NCI-H187 (cell line): ENCODE measurements at places on chromosomes 2 and 18.

GRCh38 chr18:21684731-21685130 is 19.8 kb downstream of the ABHD3 start:
- no peak for DNase-seq

- DNase-seq: no peak
Observed at GRCh38 chr18:50199346-50199855, 4.5 kb upstream of the MYO5B start.

GRCh38 chr2:102057502-102058292 is 65.9 kb downstream of the IL1R2 start:
- DNase-seq: no peak

- DNase-seq: no peak
Observed at GRCh38 chr2:85748985-85749875, 4.6 kb upstream of the ATOH8 start.

GRCh38 chr2:29270701-29271121 is 155.5 kb downstream of the CLIP4 start:
- no peak for DNase-seq

DNA sequence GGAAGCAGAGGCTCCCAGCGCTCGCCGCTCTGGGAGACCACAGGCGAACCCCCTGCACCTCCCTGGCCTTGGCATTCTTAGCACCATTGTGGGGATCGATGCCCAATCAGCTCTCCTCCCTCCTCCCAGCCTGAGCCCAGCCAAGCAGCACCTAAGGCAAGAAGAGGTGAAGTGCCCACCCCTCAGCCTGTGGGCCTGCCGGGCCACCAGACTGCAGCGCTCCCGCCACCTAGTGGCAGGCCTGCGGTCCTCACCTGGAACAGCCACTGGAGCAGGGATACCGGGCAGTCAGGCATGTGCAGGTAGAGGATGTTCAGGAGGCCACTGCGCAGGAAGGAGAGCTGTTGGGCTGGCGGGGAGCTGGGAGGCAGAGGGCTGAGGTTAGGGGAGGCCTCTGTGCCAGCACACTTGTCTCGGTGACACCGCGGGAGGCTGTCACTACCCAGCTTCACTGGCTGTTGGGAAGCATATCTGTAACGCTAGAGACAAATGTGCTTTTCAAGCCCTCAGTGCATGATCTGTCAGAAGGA is 35.2 kb downstream of the FAM178B start:
- peak; percentile 26 for DNase-seq

DNA sequence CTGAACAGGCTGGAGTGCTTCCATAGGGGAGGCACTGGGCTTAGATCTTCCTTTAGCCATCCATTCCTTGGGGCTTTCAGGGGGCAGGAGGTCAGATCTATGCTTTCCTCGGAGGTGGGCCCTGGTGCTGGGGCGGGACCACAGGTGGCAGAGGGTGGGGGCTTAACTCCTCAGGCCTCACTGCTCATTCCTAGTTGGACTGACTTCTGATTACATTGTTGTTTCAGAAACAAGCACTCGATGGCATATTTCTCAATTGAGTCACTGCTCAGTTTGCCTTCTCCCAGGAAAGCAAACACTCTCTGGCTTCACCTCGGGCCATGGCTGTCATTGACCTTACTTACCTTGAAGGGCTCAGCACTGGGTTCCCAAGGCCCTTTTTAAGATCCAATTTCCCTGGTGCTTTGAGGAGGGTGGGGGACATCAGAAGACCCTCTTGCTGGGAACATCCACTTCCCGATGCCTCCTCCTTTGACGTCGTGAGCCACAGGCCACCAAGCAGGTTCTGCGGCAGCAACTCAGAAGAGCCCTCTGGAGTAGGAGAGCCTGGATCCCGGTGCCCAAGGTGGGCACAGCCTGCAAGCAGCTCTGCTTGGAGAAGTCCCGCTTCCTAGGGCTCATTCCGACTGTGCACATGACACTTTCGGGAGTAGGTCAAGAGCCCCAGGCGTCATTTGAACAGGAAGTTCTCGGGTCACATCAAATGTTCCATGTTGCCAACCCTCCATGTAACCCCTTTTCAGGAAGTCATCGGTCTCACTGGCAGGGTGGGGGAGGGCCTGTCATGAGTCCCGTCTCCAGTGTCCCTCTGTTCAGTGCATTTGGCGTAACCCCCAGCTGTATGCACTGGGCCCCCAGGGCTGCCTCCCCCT is 40.6 kb downstream of the SDC1 start:
- DNase-seq: no peak

- DNase-seq: no peak
Observed at GRCh38 chr2:165820296-165820695, 26.2 kb upstream of the GALNT3 start.

DNA sequence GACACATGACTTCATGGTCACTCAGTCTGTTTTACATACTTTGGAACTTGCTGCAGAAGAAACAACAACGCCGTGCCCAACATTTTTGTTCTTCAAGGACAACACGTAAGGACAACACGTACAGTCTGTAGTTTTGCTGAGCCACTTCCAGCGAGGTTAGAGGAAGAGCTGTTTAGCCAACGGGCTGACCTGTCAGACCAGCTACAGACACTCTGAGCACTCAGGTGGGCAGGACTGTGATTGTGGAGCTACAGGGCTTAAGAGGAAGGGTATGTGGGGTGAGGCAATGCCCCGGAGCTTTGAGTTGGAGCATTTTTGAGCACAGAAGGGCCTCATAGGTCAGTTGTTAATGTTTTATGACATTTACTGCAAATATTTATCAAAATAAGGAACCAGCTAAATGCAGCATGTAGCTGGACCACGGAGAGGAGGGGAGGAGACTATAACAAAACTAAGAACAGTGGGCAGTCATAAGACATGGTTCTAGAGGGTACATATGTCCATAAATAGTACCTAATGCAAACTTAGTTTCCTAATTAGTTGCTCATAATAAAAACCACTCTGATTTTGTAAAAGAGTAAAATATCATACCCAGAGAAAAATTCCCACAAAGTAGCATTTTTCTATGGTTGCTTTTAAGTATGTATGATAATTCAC is 26.3 kb upstream of the NPC1 start:
- DNase-seq: no peak

DNA sequence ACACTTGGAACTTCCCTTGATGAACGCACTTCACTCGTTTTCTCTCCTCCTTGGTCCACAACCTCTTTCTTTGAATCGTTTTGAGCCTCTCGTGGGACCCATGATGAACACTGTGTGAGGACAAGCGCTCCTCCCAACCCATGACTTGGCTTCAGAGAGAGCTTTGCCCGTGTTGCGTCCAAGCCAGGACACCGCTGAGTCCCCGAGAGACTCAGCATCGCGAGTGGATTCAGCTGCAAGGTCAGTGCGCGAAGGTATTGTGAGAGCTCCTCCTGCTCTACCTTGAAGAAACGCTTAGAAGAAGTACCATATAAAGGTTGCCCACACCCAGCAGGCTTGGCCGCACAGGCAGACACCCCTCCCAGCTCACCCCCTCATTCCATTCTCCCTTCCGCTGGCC is 58.7 kb downstream of the ZNF516 start:
- DNase-seq: no peak

DNA sequence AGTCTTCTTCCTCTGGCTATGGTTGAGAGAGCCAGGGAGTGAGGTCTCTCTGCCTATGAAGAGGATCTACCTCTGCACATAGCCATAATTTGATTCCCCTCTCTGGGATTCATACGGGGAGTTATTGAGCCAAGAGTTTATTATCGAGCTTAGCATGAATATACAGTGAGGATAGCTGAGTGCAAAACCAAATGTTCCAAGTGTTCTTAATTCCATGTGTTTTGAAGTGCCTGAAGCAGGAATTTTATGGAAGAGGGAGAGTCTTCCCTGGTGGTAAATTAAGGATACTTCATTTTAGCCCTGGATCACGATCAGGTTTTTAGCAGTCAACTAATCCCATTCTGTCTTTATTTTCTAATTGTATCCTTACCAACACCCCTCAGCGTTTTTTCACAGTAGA is 270.6 kb downstream of the C1D start:
- no peak for DNase-seq

DNA sequence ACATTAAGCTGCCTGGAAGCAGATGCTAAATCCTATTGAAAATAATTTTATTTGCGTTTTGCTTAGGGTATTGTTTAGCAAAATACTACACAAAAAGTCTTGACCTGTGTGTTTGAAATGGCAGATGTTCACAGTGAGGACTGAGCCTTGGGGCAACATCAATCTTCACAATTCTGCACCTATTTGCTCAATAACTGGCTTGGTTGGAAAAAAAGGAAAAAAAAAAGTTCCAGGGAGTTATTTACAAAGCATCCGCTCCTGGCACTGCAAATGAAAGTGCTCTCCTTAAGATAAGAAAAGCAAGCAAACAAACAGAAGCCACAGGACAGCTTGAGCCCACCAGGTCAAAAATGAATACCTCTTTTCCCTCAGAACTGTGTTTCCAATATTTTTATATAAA is 77.7 kb downstream of the MAP2 start:
- no peak for DNase-seq

DNA sequence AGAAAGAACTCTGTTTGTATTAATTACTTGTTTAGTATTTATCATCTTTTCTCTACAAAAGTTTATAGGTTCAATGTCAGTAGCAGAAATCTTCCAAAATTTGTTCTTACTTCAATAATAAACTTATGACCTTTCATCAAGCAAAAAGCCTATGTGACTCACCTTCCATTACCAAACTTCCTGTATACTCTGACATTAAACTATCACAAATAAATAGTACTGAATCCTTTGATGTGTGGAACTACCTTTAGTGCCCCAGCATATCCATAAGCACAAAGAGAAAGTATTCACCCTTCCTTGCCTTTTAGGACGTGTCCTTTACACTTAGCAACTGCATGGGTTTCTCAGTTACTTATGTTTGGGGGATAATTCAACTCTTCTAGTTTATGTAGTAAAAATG is 166.0 kb downstream of the EHBP1 start:
- DNase-seq: no peak

GRCh38 chr2:28828382-28828781 is 17.7 kb downstream of the SPDYA start:
- DNase-seq: no peak

DNA sequence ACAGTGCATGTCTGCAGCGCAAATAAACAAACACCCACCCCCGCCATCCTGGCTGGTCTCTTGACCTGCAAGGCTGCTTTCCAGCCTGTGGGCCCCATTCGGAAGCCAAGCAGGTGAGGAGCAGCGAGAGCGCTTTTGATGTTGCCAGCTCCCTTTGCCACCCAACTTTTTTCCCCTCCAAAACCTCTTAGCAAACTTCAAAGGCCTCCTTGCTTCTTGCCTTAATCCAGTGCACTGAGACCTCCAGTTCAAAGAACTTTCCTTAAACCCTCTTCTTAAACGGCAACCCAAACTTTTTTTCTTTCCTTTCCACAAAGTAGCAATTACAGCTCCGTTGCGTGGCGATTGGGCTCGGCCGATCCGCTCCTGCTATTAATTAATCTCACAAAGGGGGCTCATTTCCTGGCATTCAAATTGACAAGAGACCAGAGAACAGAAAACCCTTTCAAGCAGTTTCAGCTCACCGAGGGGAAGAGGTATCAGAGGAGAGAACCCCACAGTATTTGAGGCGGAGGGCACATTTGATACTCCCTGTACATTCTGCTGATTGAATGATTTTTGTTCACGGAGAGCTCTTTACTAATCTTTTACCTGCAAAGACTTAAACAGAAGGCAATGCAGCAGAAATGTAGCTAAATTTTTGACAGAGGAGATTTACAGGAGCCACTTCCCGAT is 531.4 kb downstream of the TMEM182 start:
- no peak for DNase-seq

- DNase-seq: no peak
Observed at GRCh38 chr18:24270358-24270936, 127.2 kb downstream of the OSBPL1A start.

DNA sequence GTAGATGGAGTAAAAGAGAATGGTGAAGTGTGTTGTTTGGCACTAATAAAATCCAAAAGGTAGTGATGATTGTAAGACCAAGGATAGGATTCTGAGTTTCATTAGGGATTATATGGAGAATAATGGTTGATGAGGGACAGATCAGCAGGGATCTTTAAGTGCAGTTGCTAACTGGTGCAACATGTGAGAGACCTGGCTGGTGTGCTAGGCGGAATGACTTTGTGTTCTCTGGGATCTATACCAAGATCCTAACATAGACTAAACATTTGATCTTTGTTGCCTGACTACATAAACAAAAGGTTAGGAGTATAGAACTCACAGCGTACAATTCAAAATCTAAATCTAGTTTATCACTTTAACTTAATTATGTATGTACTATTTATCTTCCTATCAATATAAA is 135.4 kb downstream of the PTRHD1 start:
- no peak for DNase-seq

DNA sequence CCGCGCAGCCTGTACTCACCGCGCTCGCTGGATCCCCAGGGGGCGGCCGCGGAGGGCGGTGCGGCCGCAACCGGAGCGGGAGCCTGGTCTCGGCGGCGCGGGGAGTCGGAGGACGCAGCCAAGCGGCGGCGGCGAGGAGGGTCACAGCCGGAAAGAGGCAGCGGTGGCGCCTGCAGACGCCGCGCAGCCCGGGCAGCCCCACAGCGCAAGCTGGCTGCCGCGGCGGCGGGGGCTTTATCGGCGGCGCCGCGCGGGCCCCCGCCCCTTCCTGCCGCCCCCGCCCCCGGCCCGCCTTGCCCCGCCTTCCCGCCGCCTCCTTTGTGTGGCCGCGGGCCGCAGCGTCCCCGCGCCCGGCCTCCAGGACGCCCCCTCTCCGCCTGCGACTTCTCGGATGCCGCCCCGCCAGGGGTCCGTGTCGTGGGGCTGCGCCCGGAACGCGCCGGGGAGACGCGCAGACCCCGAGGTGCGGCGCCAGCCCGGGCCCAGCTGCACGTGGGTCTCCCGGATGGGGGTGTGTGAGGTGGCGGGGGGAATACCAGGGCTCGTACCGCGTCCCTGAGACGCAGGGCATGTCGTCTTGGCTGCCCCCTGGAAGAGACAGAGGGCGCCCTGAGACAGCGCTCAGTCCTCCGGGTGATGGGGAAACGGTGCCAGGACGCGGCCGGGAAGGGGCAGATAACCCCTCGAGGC is at the start of gene SERPINE2:
Gene SERPINE2, minus strand, starts transcription at position 207 of the 690 bp plus-strand sequence. CDS start 37,386 bp downstream, outside the sequence.
- no peak for DNase-seq

- DNase-seq: no peak
Observed at GRCh38 chr18:74834424-74835309, 237.0 kb downstream of the ZNF407 start.

- DNase-seq: no peak
Observed at GRCh38 chr2:31065356-31065755, 72.9 kb downstream of the GALNT14 start.

- no peak for DNase-seq
Observed at GRCh38 chr2:44707945-44708660, 233.4 kb upstream of the SIX3 start.

DNA sequence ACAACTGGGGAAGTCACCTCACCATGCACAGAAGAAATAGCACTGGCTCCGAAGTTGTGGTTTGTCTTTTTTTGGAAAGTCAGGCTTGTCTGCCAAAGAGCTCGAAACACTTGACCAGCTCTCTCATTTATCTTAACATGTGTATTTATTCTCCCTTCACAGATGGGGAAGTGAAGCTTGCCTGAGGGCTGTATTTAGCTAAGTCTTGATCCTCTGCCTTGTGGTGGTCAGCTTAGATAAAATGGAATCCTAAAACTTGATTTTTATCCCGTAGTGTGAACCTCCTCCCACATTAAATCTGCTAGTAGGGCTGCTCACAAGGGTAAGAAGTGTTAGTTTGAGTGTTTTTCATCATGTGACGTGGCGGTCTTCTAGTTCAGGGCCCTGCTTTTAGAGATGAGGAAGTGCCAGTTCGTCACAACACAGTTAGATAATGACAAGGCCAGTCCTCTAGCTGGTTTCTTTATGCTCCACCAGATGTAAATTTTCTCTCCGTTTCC is 89.7 kb downstream of the TMEM247 start:
- DNase-seq: no peak
